HCT116 (cell line): ENCODE measurements at places on chromosomes 5 and 9. TPM values are rescaled to one million over a fixed set of nuclear protein-coding genes. Genes with fewer than 3 reads are reported as not detected.

Gene LRRC70
- 0.37 TPM for total RNA-seq

Gene DNM1
- total RNA-seq: 12.0 TPM

Gene HTR1A
- total RNA-seq: not detected

Gene SIMC1
- 19.7 TPM for total RNA-seq

Gene C5orf58
- total RNA-seq: not detected

Gene LECT2
- total RNA-seq: not detected

DNA sequence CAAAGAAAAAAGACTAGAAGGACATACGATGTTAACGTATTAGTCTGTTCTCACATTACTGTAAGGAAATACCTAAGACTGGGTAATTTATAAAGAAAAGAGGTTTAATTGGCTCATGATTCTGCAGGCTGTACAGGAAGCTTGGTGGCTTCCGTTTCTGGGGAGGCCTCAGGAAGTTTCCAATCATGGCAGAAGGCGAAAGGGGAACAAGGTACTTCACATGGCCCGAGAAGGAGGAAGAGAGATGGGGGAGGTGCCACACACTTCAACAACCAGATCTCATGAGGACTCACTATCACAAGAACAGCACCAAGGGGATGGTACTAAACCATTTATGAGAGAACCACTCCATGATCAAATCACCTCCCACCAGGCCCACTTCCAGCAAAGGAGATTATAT is 110.1 kb downstream of the CARTPT start:
- no peak for DNase-seq

DNA sequence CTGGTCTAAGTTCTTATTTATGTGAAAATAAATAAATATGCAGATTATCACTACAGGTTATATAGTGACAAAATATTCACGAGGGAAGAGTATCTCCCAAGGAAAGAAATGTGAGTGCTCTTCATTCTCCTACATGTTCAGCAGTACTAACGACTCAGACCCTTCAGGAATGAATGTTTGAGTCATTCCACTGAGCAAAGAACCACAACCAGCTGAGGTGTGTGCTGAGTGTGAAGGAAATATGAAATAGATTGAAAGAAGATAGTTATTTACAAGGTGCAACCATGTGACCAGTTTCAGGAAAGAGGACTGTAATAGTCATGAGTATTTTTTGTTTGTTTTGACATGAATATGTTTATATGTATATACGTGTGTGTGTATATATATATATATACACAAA is 228.7 kb downstream of the TUSC1 start:
- no peak for DNase-seq

DNA sequence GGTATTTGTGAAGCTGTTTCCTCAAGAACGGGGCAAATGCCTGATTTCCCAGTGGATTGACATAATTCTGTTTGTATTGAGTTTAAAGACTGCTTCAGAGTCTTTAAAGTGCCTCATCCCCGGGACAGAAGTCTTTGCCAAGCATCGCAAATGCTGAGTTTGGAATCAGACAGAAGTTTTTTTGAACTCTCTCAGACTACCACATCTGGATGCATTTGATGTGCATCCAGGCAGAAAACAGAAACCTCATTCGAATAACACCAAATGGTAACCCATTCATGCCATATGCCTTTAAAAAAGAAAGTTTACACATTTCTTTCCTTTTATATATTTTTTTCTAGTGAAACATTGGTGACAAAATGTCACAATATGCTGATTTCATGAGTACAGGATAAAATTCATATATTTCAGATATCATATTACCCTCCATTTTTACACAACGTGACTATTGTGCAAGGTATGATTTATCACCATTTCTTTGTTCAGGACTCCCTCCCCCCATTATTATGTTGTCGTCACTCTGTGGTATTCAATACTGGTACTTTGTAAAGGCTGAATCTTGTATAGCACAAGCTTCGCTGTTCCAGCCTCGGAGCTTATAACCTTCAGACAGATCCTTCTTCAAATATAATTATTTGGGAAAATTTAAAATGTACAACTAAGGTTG is 91.1 kb downstream of the ZNF608 start:
- no peak for DNase-seq

DNA sequence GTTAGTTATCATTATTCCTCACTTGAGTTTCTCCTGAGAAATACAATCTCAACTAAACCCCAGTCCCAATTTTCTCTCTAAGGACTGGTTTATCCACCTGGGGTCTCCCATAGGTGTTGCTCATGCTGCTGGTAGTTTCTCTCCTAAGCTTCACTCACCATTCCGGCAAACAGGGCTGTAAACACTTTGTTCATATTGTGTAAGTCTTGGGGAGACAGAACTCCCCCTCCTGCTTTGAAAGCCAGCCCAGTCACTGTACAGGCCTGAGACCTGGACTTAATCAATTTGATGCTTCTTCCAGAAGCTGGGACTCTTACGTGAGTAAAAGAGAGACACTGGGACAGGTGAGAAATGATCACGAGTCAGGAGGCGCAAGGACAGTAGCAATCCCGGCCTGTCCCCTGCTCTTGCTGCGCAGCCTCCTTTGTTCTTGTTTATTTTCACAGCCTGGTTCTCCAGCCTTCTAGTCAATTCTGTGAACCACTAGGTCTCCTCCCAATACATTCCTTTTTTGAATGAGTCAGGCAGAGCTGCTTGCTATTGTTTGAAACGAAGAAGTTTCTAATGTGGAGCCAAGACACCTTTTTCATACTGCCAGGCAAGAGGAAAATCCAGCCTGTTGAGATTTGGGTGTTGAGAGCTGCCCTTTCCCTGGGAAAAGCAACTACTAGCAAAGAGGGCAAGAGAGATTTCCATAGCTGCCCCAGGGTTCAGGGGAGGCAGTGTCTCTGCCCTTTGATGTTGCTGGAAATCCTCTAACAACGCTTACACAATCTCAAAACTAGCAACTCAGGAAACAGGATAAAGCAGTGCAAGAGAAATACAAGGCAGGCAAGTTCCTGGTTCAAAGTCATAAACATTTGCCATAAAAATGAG is 9.2 kb upstream of the SHROOM1 start:
- DNase-seq: no peak

- DNase-seq: no peak
Measured at GRCh38 chr9:2655411-2655901, 33.9 kb downstream of the VLDLR start.

DNA sequence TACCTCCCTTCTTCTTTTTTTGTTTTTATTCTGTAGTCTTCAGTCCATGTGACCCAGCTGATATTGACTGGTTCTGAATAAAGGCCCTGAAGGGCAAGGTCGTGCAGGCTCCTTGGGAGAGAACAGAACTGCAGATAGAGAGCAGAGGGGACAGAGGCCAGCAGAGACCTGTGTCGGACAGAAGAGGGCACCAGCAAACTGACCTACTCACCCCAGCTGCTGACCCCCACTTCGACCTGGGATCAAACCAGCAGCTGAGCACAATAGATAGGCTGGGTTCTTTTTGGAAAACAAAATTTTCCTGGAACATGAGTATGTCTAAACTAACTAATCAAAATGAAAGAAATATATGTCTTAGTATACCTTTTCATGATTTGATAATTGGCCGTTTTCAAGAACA is 695.1 kb downstream of the NR2F1-AS1 start:
- DNase-seq: no peak

DNA sequence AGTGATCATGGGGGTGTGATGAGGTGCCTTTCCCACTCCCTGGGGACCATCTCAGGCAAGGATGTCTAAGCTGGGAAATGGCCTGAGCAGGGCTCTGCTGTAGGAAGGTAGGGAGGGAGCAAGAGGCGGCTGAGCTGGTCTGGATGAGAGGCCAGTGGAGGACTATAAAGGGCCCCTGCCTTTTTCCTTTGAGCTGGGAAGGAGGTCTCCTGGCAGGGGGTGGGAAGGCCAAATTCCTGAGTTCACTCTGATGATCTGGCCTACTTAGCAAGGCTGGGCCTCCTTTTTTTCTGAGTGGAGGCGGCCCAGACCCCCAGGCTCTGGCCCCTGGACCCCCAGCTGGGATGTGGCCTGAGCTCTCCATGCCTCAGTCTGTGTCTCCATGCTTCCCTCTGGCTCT is 14.3 kb upstream of the PITX1 start:
- no peak for DNase-seq

GRCh38 chr5:96751203-96752169 is 56.3 kb downstream of the ERAP1 start:
- DNase-seq: no peak

DNA sequence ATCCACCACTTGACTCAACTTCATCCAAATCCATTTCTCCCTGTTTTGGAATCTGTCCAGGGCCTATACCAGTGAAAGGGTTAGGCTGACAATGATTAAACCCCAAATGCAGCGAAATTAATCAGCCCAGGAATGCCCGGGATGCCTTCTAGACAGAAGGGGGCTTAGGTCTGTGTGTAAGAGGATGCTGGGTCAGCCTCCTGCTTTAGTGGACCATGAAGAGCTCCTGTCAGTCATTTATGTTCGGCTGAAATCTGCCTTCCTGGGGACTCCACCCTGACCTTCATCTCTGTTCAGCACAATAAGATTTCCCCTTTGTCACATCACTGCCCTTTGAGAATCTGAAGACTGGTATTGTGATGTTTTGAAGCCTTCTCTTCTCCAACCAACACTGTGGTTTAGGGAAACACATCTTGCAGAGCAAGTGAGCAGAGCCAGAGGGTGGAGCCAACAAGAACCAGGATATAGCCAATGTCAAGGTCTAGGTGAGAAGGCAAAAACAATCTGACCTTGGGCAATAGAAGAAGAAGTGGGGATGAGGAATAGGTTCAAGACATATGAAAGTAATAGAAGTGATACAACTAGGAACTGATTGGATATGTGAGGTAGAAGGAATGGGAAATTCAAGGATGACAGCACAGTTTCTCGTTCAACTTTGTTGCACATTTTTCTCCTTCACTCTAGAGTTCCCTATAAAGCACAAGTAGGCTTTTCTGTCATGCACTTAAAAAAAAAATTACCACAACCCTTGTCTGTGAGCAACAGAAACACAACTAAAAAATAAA is 234.4 kb downstream of the ARHGAP26 start:
- DNase-seq: no peak

DNA sequence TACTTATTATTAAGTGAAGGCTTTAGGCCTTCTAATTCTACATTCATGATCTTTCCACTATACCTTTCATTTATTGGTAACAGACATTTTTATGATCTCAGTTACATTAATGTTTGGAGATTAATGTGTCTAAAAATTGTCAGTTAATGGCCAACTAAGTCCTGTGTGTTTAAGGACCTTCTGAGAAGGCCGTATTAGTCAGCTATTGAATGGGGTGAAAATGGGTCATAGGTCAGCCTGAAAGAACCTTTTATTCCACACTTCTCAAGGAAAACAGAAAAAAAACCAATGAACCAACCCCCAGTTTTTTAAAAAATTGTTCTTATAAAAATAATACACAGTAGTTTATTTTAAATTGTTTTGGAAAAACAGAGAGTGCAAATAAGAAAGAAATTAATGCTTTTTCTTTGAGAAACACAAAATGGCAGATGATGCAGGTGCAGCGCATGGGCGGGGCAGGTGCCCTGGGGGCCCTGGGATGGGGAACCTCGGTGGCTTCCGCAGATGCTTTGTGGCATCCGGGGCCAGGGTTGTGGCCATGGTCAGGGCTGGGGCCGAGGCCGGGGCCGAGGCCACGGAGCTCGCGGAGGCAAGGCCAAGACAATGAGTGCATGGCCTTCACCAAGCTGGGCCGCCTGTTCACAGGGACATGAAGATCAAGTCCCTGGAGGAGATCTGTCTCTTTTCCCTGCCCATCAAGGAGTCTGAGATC is 141.9 kb downstream of the SPATA31D1 start:
- no peak for DNase-seq

GRCh38 chr5:37478121-37478894 is 99.2 kb downstream of the WDR70 start:
- no peak for DNase-seq

DNA sequence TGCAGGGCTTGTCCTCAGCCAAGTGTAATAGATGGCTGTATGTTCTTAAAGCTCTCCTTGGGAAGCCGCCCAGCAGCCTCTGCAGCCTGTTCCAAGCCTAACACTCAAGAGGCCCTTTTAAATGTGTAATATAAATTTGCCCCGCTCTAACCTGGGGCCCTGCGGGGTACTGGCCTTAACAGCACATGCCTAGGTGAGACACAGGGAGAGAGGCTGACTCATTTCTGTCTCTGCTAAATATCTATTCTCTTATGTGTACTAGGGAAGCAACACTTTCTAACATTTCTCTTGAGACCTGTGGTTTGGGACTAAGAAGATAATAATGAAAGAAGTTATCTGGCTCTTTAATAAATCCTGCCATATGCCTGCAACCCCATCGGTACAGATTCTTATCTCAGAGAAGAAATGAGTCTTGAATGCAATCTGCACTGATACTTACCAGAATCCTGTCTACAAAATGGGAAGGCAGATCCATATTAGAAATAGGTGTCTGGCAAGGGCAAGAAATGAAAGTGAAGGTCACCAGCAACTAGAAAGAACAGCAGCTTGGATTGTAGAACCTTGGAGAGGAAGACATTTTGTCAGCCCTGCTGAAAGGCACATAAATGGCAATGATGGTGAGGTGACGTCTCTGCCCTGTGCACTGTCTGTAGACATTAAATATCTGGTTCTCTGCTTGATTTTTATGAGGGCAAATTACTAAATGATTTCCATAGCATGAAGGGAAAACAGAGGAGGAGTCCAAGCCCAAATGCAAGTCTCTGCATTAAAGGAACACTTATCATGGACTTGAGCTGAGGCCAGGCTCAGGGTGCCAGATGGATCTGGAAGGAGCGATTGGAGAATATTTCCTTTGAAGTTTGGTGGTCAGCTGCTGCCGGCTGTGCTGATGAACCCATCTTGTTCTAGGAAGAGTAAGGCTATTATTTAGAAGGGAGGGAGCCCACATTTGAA is 14.5 kb upstream of the TGFBI start:
- no peak for DNase-seq

GRCh38 chr9:19481971-19482404 is 73.2 kb downstream of the ACER2 start:
- no peak for DNase-seq

DNA sequence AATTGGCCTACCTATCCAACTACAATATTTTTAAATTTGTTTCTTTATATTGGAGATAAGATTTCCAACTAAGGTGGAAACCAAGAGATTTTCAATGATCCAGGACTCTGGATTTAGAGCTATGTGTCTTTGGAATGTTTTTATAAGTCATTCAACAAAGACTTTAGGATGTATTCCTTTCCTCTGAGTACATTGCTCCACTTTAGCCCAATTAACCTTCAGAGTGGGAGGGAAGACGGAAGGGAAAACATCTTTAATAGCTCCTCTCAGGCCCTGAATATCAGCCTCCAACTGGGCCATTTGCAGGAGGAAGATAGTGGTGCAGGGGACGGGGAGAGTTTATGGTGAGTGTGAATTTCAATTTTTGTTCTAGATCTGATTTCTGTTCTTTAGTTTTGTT is 239.2 kb downstream of the PIK3R1 start:
- no peak for DNase-seq

- DNase-seq: no peak
Measured at GRCh38 chr9:91908746-91909145, 41.3 kb downstream of the ROR2 start.

DNA sequence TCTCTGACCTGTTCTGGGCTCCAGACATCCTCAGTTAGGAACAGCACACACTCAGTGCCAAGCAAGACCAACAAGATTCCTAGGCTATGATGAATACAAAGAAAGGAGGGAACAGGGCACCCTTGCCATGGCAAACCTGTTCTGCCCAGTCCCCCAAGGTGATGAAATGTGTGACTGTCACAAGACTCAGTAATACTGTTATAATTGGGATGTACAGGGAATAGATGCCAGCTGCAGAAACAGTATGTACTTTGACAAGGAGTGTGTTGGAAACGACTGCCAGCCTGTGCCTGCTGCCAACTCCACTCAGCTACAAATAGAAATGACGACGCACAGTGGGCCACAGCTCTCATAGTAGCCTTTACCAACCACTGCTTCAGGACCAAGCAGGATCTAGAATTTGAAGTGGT is 453.0 kb downstream of the EFNA5 start:
- DNase-seq: peak; percentile 6

GRCh38 chr5:76608833-76609232 is 14.4 kb downstream of the F2RL2 start:
- peak; percentile 8 for DNase-seq
